ENCODE measurements at places on chromosomes 1 and 21.

DNA sequence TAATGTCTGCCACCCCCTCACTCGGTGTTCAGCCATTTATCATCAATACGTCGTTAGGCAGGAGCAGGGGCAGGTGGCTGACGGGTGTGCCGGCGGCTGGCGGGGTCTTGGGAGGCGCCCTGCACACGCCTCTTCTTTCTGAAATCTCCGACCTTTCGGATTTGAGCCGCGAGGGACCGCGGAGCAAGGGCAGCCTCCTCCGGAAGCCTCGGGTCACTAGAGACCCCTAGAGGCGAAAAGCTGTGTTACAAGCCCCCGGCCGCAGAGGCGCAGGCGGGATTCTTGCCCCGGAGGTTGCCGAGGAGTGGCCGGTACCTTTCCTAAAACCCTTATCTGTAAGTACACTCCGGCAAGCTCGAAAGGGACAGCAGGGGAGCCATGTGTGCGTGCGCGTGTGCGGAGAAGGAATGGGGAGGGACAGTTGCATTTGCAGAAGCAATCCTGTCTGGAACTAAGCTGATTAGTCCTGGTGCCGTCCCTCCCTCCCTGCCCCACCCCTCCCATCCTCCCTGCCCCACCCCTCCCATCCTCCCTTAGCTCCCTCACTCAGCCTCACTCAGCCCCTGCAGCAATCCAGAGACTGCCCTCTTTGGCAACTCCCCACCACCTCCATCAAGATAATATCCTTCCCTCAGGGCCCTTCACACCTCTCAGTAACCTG is 11.0 kb downstream of the BRINP2 start:
- peak; percentile 5 for DNase-seq

DNA sequence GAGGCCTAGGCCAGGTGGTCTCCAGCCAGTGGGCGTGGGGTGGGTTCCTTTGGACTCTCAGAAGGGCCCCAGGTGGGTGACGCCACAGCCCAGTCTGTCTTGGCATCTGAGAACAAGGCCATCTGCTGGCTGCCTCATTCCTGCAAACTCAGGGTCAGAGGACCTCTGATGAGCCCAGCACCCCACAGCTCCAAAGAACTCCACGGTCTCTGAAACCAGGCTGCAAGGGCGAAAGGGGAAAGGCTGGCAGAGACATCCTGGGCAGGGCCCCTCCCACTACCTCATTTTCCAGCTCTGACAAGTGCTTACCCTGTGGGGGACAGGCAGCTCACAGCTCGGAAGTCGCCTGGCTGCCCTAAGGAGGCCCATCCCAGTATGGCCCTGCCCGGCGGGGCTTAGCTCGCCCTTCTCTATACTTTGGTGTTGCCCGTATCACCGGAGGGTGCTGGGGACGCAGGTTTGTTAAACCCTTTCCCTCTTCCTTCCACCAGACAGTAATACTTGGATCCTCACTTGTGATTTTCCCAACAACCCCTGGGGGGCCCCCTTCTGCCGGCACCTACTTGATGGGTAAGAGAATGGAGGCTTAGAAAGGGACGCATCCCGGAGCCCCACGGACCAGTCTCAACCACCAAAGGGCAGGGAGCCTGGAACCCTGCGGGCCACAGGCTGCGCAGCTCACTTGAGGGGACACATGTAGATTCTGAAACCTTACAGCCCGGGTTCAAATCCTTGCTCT is 10.9 kb upstream of the EDN2 start:
- no peak for DNase-seq

GRCh38 chr1:35278886-35279554 is 10.5 kb downstream of the ZMYM4 start:
- DNase-seq = no peak

DNA sequence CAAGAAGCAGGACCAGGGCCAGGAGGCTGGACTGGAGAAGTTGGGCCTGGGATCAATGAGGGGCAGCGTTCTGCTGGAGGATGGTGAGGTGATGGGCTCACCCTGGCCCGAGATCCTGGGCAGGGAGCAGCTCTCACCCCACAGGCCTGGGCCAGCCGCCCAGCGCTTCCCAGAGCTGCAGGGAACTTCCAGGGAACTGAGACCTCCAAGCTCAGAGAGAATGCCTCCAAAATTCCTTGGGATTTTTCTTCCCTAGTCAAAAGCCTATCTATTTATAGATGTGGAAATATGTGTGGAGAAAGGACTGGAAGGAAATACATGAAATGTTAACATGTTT is 121.2 kb downstream of the SPSB1 start:
- DNase-seq = no peak

DNA sequence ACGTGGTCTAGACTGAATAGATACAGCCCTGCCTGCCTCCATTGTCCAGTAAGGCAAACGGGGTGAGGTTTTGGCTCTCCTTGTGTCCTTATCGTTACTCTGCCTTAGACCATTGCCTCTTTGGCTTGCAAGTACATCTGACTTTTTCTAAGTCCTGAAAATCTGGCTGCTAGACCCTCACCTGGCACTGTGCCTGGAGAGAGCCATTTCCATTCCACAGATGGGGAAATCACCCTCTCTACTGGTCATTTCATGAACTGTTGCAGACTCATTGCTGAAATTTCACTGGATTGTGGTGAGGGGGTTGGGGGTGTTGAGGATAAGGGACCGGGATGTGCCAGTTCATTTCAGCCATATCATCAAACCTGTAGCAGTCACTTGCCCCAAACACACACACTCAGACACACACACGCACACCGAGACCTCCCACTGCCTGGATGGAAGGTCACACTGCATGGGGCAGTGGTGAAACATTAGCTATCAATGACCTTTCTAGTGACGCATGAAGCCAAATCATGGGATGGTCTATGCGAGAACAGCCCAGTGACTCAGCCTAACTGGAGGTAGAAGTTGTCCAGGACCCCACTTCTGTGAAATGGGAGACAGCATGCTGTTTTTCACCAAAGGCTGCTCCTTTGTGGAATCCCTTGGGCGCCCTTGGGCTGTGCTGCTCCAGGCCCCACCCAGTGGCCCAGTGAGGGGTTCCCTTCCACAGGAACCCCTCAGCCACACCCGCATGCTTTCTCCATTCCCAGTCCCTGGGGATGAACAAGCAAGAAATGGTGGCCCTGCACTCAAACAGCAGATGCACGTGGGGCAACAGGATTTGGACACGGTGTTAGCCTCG is 34.9 kb upstream of the VASH2 start:
- no peak for DNase-seq

GRCh38 chr1:202361701-202362100 is 13.2 kb downstream of the PPP1R12B start:
- DNase-seq = no peak

GRCh38 chr1:95927061-95927460 is 693.1 kb downstream of the RWDD3 start:
- no peak for DNase-seq

DNA sequence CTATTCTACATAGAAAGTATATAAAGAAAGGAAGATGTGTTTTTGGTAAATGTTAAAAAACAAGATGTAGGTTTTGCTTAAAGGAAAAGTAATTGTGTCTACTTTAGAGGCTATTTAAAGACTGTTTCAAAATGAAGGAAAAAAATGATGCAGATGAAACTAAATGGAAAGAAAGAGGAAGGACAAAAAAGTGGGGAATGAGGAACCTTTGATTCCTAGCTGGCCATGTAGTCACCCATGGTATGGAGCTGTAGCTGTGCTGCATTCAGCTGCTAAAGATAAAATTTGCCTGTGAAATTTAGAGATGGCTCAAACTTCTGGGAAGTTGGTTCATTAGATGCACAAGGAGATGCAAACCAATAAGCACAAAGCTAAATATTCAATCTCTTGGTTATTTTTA is 86.8 kb upstream of the SERBP1 start:
- no peak for DNase-seq

DNA sequence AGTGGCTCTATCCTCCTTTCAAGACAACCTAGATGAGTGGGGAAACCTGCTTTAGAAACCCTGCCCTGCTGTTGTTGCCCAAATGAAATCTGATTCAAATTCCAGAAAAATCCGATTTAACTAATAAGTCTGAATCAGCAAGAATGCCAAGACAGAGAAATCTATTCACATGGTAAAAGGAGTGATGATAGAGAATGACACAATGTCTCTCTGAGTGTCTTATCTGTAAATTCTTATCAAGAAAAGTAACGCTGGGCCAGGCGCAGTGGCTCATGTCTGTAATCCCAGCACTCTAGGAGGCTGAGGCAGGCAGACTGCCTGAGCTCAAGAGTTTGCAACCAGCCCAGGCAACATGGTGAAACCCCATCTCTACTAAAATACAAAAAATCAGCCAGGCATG is 13.7 kb upstream of the GUCA2A start:
- DNase-seq = no peak

DNA sequence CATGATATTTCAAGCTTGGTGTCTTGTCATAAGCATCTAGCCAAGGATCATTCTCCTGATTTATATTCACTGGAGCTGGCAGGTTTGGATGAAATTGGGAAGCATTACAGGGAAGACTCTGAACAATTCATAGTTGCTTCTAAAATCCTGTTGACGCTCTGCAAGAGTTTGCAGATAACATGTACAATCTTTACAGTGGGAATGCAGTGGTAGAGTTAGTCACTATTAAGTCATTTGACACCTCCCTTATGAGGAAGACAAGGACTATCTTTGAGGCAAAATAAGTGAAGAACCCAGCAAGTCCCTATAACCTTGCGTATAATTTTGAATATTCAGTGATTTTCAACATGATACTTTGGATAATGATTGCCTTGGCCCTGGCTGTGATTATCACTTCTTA is 45.3 kb upstream of the CRB1 start:
- no peak for DNase-seq

DNA sequence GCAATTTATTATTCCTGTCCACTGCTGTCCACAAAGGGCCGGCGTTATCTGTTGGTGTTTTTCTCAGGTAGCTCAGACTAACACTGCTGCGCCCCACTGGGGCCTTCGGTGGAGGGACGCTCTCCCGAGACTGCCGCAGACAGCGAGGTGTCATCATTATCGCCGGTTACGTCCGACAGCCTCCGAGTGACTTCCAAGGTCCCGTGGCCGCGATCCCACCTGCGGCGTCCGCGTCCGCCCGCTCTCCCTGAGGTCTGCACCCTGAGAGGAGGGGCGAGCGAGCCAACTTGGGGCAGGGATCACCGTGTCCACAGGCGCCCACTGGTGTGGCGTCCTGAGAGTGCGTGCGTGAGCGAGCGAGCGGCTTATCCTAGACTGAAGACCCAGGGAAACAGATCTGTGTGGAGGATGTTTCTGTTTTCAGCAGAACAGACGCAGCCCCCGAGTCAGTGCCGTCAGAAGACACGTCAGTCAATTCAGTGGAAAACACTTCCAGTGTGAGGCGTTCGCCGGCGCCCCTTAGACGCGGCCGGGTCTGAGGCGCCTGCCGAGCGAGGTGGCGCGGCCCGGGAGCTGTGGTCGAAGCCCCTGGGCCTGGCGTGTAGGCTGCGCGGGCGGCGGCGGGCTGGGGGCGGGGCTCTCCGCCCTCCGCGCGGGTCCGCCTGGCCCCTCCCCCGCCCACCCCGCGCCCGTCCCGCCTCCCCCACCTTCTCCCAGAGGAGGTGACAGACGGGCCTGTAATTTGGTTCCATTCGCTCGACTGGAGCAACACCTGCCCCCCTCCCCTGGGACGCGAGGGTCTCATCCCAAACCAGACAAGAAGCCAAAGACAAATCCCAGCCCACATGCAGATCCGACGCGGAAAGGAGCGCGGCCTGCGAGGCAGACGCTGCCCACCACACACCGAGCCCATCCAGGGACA is 12.6 kb downstream of the NHLH2 start:
- DNase-seq = no peak

DNA sequence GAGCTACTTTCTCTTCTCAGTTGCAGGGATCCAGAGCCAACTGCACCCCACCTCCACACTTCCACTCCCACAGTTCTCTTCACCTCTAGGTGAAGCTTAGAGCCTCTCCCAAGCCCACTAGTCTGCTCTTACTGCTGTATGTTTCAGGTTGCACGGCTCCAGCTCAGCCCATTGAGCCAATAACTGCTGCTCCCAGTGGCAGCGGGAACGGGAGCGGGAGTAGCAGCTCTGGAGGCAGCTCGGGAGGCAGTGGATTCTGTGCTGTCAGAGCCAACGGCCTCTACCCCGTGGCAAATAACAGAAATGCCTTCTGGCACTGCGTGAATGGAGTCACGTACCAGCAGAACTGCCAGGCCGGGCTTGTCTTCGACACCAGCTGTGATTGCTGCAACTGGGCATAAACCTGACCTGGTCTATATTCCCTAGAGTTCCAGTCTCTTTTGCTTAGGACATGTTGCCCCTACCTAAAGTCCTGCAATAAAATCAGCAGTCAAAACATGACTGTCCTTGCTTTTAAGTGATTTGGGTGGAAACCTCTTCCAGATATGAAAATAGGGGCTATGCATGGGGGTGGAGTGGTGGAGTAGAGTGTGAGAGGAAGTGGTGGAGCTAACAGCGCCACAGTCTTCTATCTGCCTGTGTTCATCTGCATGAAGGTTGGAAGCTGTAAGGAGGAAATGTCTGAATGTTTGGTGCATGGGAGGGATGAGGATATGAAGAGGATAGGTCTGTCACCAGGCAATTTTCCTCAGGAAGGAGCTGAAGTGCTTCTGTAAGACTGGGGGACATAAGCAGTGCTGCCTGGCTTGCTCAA is 29.6 kb downstream of the CHIA start:
- DNase-seq = no peak

- no peak for DNase-seq
Measured at GRCh38 chr21:13827201-13827600, 217.6 kb downstream of the POTED start.

DNA sequence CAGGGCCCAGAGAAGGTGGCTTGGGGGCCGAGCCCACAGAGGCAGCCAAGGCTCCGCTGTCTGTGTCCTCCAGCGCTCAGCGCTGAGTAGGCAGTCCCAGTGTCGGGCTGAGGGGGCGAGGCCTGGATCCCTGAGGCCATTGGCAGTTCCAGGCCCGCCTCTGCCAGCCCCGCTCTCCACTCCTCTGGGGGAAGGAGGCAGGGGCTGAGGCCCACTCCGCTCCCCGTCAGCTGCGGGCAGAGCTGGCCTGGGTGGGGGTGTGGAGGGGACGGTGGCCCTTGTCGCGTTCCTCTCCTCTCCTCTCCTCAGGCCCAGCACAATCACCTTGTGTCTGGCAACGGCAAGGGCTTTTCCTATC is 132.8 kb downstream of the CASZ1 start:
- no peak for DNase-seq

DNA sequence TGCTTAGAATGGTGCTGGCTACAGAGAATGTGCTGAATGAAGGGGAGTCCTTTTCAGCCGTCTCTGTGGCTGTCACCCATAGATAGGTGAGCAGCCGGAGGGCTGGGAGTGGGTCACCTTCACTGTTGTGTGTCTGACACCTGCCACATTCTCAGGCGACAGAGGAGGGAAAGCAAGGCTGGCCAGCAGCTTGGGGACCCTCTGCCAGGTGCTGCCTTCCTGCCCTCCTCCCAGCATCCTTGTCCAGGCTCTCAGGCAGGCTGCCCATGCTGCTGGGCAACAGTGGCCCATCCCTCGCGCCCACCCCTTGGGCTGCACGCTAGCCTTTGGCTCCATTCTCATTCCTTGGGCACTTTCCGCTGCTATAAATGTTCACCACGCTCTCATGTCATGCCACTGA is 22.1 kb downstream of the CYB5RL start:
- DNase-seq = no peak

DNA sequence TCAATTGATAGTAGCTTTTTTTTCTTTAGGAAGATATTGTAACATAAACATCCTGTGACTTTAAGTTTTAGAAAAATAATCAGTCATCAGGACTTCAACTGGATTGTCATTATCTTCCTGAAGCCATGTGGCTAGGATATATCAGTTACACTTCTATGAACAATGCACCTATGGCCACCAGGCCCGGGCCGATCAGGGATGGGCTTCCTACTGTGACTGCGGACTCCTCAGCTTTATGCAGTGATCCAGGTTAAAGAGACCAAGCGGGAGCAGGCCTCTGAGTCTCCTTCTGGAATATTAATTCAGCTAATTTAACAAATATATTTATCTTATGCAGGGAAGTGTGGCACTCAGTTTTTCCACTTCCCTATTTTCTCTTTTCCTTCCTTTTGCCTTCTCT is 200.6 kb downstream of the ADGRL2 start:
- DNase-seq = no peak
